OCI-LY7 (cell line): ENCODE measurements at places on chromosomes 5 and 9.

- DNase-seq: no peak
Observed at GRCh38 chr9:125233678-125234077, 7.5 kb downstream of the HSPA5 start.

GRCh38 chr5:63563008-63563917, 399.0 kb downstream of the HTR1A start:
- no peak for DNase-seq

GRCh38 chr5:98599016-98599415, 174.4 kb upstream of the RGMB start:
- DNase-seq: no peak

DNA sequence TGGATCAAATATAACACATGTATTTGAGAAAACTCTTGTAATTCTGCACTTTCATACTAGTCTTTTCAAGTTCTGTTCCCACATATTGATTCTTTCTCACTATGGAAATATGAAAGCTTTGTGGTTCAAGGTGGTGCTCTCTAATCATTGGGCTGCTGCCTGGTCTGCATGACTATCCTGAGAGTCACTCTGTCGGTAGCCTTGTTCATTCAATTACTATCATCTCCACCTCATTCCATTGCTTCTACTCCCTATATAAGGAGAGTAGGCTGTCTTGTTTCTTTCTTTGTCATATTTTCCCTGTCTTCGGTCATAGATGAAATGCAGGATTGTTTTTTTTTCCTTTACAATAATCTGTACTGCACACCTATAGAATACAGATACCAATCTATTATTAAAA, 341.4 kb upstream of the ACTBL2 start:
- DNase-seq: no peak

GRCh38 chr9:114205171-114206015, 50.1 kb downstream of the COL27A1 start:
- DNase-seq: no peak

DNA sequence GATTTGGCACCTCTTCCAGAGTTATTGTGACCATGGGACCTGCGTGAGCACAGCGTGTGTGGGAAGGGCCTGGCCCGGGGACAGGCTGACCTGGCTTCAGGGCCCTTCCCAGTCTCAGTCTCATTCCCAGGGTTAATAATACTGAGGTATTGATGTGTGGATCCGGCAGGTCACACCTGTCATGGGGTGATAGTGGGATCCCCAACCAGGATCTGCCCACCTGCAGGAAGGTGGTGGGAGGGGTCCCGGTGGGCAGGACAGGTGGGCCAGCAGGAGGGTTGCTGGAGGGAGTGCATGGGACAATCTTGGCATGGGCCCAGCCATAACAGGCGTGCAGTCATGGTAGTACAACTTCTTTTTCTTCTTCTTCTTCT, 55.4 kb downstream of the COL15A1 start:
- no peak for DNase-seq

DNA sequence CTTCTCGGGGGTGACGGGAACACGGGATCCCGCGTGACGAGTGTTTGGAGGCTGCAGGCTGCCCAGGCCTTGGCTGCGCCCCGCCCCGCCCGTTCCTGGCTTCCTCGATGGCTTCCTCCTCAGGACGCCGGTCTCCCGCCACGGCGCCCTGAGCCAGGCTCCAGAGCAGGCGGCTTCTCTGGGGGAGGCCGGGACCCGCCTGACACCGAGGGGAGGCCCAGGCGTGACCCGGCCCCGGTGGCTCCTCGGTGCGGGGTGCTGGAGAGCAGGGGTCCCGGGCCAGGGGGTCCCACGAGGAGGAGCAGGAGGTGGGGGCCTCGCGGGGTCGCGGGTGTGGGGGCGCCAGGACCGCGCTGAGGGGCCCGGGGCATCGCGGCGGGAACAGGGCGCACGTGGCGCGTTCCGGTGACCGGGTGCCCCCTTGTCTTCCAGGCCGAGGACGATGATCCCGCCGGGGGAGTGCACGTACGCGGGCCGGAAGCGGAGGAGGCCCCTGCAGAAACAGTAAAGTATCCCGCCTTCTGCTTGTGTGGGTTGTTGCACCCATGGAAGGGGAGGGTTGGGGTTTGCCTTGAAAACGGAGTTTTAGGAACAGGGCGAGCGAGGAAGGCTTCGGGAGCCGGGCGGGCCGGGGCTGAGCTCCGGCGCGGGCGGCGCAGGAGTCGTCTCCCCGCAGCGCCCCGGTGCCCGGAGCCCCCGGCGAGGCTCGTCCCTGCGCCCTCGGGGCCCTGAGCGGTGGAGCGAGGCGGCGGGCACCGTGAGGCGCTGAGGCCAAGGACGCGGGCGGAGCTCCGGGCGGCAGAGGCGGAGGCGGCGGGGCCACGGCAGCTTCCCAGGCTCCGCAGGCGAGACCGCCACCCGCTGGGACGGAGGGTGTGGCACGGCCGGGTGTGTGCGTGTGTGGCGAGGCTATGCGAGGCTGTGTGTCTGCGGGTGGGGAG, 22.2 kb downstream of the AHRR start:
- DNase-seq: no peak

DNA sequence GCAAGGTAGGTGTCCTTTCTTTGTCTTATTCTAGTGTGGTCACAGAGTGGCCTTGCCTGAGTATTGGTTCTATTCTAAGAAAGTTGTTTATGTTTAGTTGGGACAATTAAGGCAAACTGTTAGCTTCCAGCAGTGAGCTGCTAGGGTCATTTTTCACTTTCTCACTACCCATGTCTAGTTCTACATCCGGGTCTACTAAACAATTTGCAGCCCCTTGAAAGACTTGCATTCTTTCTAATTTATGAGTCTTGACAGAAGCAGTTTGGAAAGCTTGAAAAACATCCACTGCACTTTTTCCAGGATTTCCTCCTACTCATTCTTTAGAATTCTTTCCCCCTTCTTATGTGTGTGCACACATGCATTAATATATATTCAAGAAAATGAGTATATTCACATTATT, 892.2 kb upstream of the ACO1 start:
- DNase-seq: no peak

DNA sequence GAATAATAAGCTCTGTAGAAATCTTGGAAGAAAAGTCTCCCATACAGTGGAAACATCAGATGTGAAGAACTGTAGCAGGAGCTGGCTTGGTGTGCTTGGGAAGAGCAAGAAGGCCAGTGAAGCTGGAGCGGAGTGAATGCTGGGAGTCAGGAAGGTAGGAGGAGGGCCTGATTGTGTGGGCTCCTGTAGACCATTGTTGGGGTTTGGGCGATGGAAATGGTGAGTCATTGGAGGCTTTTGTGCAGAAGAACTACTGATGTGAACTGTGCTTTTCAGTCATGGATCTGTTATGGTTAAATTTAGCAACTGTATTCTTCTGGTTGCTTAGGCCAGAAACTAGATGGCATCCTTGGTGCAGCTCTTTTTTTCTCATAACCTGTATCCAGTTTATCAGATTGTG, 2.3 kb downstream of the ICE1 start:
- no peak for DNase-seq

GRCh38 chr5:1815071-1815786, 14.0 kb downstream of the NDUFS6 start:
- DNase-seq: no peak

- no peak for DNase-seq
Observed at GRCh38 chr9:18672706-18673105, 198.8 kb downstream of the ADAMTSL1 start.

GRCh38 chr9:3444016-3444415, 81.8 kb downstream of the RFX3 start:
- DNase-seq: no peak

DNA sequence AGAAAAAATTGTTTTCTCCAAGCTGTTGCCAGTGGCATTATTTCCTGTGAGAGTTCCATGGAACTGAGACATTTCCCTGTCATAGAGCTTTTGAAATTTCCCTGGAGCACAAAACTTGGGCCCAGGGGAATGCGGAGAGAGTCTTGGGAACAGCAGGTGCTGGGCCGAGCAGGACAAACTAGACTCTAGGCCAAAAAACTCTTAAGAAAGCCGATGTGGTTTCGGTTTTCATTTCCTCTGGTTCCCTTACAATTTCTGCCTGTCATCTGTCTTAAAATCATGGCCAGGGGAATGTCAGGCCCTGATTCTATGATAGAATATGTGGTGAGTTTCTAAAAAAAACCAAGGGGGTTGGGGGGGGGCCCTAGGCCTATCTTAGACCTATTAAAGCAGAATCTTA, 4.6 kb downstream of the SLC35A4 start:
- no peak for DNase-seq

DNA sequence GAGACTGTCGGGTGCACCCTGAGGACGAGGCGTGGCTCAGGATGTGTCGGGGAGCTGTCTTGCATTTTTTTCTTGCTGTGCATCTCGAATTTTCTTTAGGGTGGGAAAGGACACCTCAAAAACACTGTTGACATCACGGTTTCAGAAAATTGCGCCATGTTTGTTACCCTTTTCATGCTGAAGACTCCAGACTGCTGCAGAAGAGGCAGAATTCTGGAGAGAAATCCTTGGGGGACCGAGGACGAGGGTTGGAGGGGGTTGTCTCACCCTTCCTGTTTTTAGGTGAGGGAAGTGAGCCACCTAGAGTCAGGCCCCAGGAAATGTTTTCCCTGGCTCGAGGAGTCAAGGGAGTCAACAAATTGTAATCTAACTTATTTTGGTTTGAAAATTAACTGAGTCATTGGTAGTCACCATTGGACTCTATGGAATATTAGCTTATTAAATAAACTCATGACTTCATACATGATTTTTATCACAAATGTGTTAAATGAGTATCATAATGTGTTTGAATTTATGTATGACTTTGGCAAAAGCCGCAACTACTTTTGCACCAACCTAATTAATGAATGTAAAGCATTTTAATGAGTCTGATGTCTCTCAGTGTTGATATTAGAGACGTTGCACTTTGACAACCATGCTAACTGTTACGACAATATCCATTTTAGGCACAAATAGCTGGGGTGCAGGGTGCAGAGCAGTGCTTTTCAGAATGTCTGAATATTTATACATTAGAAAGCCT, 724 bp upstream of the LYSMD3 start:
- DNase-seq: peak; percentile 82

GRCh38 chr5:106545325-106545724, 1125.4 kb downstream of the EFNA5 start:
- DNase-seq: no peak

GRCh38 chr9:97560851-97561250, 59.4 kb downstream of the TMOD1 start:
- DNase-seq: no peak

DNA sequence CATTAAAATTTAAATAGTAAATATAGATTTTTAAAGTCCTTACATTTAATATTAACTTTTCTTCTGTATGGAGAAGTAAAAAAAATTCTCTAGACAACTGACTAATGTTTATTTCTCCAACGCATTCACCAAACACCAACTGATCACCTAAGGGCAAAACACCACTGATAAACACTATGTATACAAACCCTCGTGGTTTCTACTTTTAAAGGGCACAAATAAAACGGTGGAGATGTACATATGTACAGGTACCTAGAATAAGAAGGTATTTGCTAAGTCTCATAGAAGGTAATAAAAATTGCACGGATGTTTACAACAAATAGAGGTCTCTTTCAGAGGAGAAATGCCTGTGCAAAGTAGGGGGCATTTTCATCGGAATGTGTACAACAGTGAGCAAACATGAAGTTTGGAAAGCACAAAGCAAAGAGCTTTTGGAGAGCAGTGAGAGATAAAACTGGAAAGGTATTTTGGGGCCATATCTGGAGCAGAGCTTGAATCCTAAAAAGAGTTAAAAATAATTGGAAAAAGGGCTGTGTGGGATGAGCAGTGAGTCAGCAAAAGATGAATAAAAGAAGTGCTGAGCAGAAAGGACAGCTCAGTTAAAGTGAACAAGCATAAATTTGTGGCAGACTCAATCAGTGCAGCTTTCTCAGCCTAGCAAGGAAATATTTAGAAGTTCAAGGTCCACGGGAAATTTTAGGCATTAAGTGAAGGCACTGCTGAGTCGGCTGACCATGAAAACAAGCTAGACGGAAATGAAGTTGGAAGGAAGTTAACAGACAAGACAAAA, 160.0 kb downstream of the TMEM161B start:
- no peak for DNase-seq

DNA sequence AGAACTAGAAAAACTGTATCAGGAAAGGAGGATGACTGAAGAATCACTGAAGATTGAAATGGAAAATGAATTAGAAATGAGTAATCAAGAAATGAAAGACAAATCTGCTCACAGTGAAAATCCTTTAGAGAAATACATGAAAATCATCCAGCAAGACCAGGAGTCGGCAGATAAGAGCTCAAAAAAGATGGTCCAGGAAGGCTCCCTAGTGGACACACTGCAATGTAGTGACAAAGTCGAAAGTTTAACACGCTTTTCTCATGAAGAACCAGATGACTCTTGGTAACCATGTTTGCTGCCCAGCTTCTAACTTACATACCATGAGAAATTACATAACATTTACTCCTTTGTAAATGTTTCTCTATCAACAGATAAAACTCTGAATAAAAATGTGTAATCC, 37.1 kb downstream of the CPLANE1 start:
- no peak for DNase-seq

- no peak for DNase-seq
Observed at GRCh38 chr9:113920872-113921271, 44.8 kb downstream of the ZNF618 start.

DNA sequence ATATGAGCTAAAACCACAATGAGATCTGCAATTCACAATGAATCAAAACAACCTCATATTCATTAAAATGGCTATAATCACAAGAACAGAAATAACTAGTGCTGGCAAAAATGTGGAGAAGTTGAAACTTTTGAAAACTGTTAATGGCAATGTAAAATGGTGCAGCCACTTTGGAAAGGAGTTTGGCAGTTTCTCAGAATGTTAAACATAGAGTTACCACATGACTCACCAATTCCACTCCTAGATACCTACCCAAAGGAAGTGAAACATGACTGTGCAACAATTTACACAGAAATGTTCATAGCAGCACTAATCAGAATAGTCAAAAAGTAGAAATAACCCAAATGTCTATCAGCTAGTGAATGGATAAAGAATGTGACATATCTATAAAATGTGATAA, 862.2 kb downstream of the DTWD2 start:
- DNase-seq: no peak

GRCh38 chr5:96431376-96432187, 1.5 kb downstream of the PCSK1 start:
- no peak for DNase-seq

DNA sequence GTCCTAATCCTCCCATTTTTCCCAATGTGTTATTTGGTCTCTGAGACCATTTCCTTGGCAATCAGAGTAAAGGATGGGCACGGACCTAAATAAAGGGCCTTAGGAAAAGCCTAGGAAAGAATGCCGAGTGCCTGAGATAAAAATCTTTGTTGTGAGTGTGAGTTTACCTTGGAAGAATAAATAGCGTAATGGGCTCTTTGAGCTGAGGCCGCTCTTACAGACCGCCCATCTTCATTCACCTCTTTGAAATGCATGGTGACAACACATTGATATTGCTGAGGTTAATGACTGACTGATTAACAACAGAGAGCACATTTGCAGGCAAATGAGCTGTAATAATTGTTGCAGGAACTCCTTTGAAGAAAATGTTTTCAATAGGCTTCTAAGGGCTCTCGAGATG, 1967.1 kb upstream of the WWC1 start:
- DNase-seq: no peak

GRCh38 chr5:759781-760362, 24.7 kb downstream of the ZDHHC11B start:
- no peak for DNase-seq
